CD8-positive, alpha-beta memory T cell (primary cell): ENCODE measurements at places on chromosomes 16 and 17. TPM values are rescaled to one million over a fixed set of nuclear protein-coding genes. Genes with fewer than 3 reads are reported as not detected.

- DNase-seq: no peak
- H3K4me1 ChIP-seq: no peaks in the 10 kb centered on the region
- H3K36me3 ChIP-seq: no peaks in the 10 kb centered on the region
- H3K27me3 ChIP-seq: no peaks in the 10 kb centered on the region
- no peak overlapping the region for H3K27ac ChIP-seq
These were observed 9.9 kb upstream of the AKAP1 start for GRCh38 chr17:57075193-57075592.

Gene TSPOAP1
- 15.0 TPM for total RNA-seq

GRCh38 chr17:62083651-62084050, 18.6 kb upstream of the MED13 start:
- no peaks in the 10 kb centered on the region for H3K27me3 ChIP-seq
- no peak overlapping the region for H3K4me3 ChIP-seq
- H3K27ac ChIP-seq: no peak overlapping the region

Gene HOXB6
- 0.37 TPM for total RNA-seq

GRCh38 chr16:59326955-59327354, 592.8 kb upstream of the GOT2 start:
- DNase-seq: no peak
- H3K4me1 ChIP-seq: no peaks in the 10 kb centered on the region
- H3K27ac ChIP-seq: no peak overlapping the region
- H3K27me3 ChIP-seq: no peaks in the 10 kb centered on the region
- H3K4me3 ChIP-seq: no peak overlapping the region
- H3K36me3 ChIP-seq: no peaks in the 10 kb centered on the region

GRCh38 chr16:85025781-85026653, 1.6 kb upstream of the KIAA0513 start:
- H3K36me3 ChIP-seq: no peaks in the 10 kb centered on the region
- H3K27ac ChIP-seq: no peak overlapping the region
- no peaks in the 10 kb centered on the region for H3K27me3 ChIP-seq
- no peak overlapping the region for H3K4me3 ChIP-seq

- no peaks in the 10 kb centered on the region for H3K4me1 ChIP-seq
- H3K27me3 ChIP-seq: no peaks in the 10 kb centered on the region
- H3K27ac ChIP-seq: no peak overlapping the region
- H3K36me3 ChIP-seq: no peaks in the 10 kb centered on the region
- H3K4me3 ChIP-seq: no peak overlapping the region
- no peak for DNase-seq
These were observed 40.3 kb upstream of the KIFC3 start for GRCh38 chr16:57842601-57843000.

GRCh38 chr16:57273359-57273758, 11.1 kb downstream of the PLLP start:
- H3K27ac ChIP-seq: no peak overlapping the region
- H3K36me3 ChIP-seq: no peaks in the 10 kb centered on the region
- no peaks in the 10 kb centered on the region for H3K27me3 ChIP-seq
- H3K4me1 ChIP-seq: peaks cover 30% of the 10 kb centered on the region
- no peak overlapping the region for H3K4me3 ChIP-seq
- DNase-seq: no peak

- no peaks in the 10 kb centered on the region for H3K27me3 ChIP-seq
- peak overlapping the region; percentile 87 for H3K4me3 ChIP-seq
- DNase-seq: no peak
- H3K4me1 ChIP-seq: peaks cover 53% of the 10 kb centered on the region
- no peaks in the 10 kb centered on the region for H3K36me3 ChIP-seq
These were observed 28.9 kb downstream of the CPSF4L start for GRCh38 chr17:73232587-73233373.

Gene MIEN1
- 42.3 TPM for total RNA-seq

Gene CSNK1D
- 141 TPM for total RNA-seq

Gene ALDH3A2
- 24.7 TPM for total RNA-seq

DNA sequence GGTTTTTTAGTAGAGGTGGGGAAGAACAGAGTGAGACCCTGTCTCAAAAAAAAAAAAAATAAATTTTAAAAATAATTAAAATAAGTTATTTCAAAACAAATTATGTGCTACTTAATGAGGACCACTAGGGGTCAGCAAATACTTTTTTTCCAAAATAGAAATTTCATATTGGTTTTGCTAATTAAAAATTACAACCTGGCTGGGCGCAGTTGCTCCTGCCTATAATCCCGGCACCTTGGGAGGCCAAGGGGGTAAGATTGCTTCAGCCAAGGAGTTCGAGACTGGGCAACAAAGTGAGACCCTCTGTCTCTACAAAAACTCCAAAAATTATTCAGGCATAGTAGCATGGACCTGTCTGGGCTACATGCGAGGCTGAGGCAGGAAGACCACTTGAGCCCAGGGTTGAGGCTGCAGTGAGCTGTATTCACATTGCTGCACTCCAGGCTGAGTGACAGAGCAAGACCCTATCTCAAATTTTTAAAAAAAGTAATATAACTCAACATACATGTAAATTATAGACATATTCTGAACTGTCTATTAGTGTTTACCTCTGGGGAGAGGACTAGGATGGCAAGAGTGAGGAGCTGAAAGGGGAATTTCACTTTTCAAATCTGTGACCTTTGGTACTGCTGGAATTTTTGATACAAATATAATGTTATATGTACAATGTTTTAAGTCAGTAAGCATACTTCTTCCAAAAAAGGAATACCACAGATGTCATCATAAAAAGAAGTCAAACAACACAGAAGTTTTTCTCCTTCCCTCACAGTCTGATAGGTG, 8.1 kb downstream of the MEIOB start:
- DNase-seq: no peak
- H3K36me3 ChIP-seq: no peaks in the 10 kb centered on the region
- no peak overlapping the region for H3K4me3 ChIP-seq
- H3K4me1 ChIP-seq: no peaks in the 10 kb centered on the region
- no peak overlapping the region for H3K27ac ChIP-seq
- H3K27me3 ChIP-seq: no peaks in the 10 kb centered on the region

- peak overlapping the region; percentile 91 for H3K4me3 ChIP-seq
- H3K36me3 ChIP-seq: no peaks in the 10 kb centered on the region
These were observed 445 bp downstream of the CIAO2B start for GRCh38 chr16:66933776-66934137.

DNA sequence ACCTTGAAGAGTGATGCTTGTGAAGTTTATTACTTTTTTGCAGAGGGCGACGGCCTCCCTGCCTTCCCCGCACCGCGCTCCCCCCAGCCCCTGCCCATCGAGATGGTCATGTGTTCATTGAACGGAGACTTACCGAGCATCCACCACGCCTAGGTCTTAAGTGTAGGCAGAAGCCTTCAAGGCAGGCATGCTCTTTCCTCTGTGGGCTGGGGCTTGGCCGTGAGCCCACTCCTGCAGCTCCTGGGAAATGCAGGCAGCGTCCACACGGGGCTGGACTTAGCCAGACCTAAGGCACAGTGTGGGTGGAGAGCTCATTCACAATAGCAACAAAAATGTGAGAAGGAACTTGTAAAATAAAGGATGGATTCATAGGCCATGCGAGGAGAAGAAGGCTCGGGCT, 19.2 kb downstream of the RNF213 start:
- H3K27me3 ChIP-seq: no peaks in the 10 kb centered on the region
- no peak overlapping the region for H3K4me3 ChIP-seq
- H3K27ac ChIP-seq: no peak overlapping the region
- H3K4me1 ChIP-seq: peaks cover 4% of the 10 kb centered on the region
- no peak for DNase-seq

GRCh38 chr17:48011405-48012150, 26.0 kb downstream of the COPZ2 start:
- DNase-seq: no peak
- H3K4me3 ChIP-seq: peak overlapping the region; percentile 29
- no peaks in the 10 kb centered on the region for H3K36me3 ChIP-seq
- H3K4me1 ChIP-seq: peaks cover 12% of the 10 kb centered on the region
- H3K27ac ChIP-seq: no peak overlapping the region
- H3K27me3 ChIP-seq: peaks cover 22% of the 10 kb centered on the region
